ENCODE measurements at places on chromosomes 2 and 18.

DNA sequence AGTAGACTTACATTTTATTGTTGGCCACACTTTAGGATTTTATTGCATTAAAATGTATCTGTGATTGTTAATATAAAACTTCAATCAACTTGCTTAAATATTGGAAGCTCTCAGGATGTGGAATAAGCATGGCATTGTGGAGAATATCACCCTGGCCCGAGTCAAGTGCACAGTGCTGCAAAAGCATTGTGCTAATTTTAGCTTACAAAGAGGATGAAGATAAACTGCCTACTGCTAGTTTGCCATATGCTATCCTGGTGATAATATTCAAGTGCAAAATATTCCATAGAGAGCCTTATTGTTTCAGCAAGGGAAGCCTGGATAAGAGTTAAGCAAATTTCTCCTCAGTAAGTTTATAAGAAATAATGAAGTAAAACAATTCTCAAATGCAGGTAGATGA, 54.5 kb downstream of the MEIS1 start:
- peak; percentile 64 for DNase-seq

GRCh38 chr2:241110607-241111439, 8.7 kb upstream of the MTERF4 start:
- DNase-seq, result no peak

- no peak for DNase-seq
These were observed 37.3 kb upstream of the XPO1 start for GRCh38 chr2:61575447-61575859.

DNA sequence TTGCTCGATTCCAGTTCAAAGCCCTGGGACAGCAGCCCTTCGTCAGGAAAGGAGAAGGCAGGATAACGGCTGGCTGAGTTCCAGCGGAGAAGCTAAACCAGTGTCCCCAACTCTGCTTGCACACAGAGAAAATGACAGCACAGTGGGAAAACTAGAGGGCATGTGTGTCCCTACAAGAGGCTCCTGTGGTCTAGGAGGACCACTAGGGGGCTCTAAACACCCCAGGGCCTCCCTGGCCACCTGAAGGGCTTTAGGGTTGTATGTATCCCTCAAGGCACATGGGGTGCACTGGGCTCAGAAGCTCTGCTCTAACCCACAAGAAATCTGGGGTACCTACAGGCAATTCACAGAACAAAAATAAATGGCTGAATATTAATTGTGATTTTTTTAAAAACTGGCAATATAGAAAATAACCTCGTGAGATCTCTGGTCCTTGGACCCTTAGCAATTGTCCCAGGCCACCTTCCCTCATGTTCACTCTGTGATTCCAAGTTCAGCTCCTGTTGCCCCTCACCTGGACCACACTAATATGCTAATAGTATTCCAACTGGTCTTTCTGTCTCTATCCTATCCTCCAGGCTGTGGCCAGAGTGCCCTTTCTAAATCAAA, 17.5 kb downstream of the STAT1 start:
- DNase-seq, result peak; percentile 4

- DNase-seq, result no peak
These were observed 75.0 kb downstream of the DTNB start for GRCh38 chr2:25598332-25598731.

- DNase-seq, result peak; percentile 33
These were observed 1.2 kb downstream of the SEMA4C start for GRCh38 chr2:96868555-96869280.

DNA sequence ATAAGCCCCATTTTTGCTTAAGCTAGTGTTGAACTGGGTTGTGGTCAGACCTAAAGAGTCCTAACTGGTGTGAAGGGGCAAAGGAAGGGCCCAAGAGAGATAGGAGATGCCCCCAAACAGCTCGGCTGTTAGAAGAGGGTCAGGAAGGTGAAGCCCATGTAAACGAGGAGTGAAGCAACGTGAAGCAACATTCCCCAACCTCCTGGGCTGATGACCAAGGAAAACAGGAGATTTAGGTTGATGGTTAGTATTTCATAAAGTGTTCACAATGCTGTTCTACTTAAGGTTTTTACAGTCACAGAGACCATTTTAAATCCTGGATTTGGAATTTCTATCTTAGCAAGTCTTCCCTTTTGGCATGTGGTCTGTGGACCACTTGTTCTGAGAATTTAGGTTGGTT, 144.0 kb upstream of the SERPINE2 start:
- no peak for DNase-seq

All from NCI-H1694 treated with DMSO at 0.1 percent for 48 hours (cell line).